ENCODE measurements at places on chromosomes 4 and X.

DNA sequence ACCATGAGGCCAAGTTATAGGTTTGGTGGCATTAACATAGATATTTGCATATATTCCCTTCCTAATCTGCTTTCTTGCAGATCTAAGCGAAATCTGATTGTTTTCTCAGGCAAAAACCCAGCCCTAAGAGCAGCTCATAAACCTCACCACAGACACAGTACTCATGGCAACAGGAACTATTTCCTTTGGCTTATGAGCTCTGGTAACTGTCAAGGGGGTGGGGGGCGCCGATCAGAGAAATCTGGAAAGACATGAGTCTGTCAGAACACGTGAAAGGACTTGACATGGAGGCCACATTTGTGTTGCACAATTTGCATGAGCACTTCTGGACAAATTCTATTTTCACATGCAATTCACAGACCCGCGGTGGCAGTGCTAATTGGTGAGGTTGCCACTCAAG is 83.7 kb downstream of the MGST2 start:
- no peak for DNase-seq

GRCh38 chr4:126486377-126486776 is 1146.4 kb upstream of the INTU start:
- no peak for DNase-seq

DNA sequence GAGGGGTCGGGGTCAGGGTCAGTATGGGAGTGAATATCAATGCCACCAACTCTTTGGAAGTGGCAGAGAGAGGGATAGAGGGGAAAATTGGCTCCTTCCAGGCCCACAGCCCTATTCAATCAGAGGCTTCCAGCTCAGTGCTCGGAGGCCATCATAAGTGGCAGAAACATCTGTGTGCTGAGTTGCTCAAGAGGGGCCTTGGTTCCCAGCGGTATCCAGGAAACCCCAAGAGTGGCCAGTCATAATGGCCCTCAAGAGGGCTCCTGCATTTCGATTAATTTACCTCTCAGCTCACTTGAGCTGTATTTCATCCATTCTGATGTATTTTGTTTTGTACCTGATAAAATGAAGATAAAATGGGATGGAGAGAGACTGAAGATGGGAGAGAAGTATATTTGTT is 154.3 kb upstream of the EOLA2 start:
- DNase-seq = no peak

- DNase-seq = no peak
Observed at GRCh38 chr4:182688081-182688480, 229.1 kb downstream of the DCTD start.

GRCh38 chr4:15233264-15233597 is 194.6 kb upstream of the C1QTNF7 start:
- DNase-seq = peak; percentile 85

DNA sequence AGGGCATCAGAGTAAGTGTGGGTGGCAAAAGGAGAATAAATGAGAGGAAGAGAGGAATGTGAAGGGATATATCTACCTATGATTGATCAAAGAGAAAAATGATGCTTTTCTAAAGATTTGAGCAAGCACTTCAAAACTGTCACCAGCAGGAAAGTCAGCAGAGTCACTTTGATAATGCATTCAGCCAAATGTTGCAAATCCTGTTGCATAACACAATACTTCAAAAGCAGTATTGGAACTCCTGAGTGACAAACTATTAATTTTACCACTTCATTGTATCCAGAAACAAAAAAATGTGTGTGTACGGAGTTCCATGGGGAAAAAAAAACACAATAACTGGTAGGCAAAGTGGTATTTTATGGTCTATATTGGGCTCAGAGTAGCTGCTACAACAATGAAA is 160.3 kb downstream of the EMCN start:
- no peak for DNase-seq

- DNase-seq = no peak
Observed at GRCh38 chr4:86947501-86948120, 12.8 kb downstream of the AFF1 start.

DNA sequence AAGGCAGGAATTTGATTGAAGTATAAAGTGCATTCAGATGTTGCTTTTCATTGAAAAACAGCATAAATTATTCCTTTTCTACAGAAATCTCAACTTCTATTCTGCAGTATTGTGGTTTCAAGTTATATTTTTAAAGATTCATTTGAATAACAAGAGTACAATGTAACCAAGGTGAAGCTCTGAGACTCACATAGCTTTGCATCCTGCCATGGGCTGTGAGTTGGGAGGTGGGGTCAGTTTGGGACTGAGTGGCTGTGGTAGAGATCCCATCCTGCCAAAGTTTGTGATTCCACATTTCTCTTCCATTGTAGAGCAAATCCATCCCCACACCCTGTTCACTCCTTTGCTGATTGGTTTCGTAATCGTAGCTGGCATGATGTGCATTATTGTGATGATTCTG is 69.2 kb downstream of the KIT start:
- DNase-seq = no peak

- DNase-seq = no peak
Observed at GRCh38 chr4:99754756-99755155, 61.9 kb upstream of the DAPP1 start.

- DNase-seq = no peak
Observed at GRCh38 chr4:77100234-77100633, 24.4 kb upstream of the CCNI start.

DNA sequence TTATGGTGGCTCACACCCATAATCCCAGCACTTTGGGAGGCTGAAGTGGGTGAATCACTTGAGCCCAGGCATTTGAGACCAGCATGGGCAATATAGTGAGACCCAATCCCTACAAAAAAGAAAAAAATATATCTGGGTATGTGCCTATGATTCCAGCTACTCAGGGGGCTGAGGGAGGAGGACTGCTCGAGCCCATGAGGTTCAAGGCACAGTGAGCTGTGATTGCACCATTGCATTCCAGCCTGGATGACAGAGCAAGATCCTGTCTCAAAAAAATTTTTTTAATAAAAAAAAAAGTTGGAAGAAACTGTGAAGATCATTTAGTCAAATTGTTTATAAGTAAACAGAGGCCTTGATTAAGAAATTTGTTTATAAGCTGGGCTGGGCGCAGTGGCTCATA is 39.7 kb downstream of the KLHL8 start:
- no peak for DNase-seq

GRCh38 chr4:81506731-81507130 is 35.0 kb upstream of the RASGEF1B start:
- no peak for DNase-seq

DNA sequence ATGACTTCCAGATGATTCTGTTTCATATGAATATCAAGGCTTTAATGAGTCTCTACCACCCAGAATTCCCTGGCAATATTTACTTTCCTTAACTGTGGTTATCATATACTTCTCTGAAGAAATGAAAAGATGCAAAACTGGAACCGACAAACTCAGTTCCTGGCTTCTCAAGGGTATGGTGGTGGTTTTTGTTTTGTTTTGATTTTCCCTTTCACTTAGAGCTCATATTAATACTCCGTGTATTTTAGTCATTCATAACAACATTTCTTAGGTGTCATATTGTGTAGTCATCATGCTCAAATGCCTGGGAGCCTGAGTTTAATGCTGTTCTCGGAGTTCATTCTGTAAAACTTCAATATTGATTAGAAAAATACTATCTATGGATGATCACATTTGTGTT is 665 bp downstream of the TRPC5OS start:
- DNase-seq = no peak

DNA sequence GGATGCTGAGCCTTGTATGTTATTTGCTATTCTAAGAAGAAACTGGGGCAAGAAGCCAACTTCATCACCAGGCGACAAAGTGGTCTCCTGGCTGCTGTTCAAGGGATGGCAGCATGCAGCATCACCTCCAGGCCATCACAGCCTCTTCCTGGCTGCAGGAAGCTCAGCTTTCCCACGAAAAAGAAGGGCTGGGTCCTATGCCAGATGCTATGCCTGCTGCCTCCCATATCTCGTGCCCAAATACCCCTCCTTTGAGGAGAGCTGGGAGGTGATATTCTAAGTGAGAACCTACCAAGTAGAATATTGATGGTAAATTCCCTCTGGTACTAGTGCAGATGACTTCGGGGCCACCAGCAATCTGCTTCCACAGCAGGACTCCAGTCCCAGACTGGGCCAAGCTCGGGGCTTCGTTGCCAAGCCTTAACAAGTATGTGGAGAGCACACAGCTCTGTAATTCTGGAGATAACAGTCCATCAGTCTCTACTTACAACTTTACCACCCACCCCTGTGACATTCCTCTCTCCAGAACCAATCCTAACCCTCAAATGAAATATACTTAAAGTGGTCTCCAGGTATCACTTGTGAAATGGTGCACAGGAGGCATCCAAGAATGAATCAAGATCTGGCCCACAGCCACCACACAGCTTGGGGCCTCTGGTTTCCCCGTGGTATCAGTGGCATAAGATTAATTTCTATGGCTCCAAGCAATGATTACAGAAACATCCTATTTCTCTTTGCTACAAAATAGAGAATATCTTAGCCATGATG is 149.3 kb downstream of the PALLD start:
- peak; percentile 48 for DNase-seq

DNA sequence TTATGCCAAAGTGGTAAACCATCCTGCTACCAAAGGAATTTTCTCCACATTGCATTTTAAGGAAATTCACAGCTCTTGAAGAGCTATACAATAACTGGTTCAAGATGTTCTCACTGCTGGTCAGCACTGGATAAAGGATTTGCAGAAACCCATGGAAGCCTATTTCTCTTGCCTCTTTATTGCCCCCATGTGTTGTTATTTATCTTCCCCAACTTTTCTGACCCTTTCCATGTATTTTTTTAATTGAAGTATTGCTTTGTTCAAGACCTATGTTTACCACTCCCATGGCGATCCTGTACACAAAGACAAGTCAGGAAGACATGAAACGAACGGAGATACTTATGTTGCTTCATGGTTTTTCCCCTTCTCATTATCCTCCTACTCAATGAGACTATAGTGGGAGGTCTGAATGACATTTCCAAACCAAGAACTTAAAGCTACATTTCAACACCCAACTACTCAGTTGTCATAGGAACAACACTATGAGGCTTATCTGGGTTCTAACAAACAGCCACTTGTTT is 566.4 kb upstream of the DIPK2B start:
- DNase-seq = no peak
